Stimulated activated CD4-positive, alpha-beta T cell treated with anti-CD3 and anti-CD28 coated beads, Interleukin-15, amount 100 ng/mL, for 24 hours (primary cell): ENCODE measurements at places on chromosomes 1 and 21.

DNA sequence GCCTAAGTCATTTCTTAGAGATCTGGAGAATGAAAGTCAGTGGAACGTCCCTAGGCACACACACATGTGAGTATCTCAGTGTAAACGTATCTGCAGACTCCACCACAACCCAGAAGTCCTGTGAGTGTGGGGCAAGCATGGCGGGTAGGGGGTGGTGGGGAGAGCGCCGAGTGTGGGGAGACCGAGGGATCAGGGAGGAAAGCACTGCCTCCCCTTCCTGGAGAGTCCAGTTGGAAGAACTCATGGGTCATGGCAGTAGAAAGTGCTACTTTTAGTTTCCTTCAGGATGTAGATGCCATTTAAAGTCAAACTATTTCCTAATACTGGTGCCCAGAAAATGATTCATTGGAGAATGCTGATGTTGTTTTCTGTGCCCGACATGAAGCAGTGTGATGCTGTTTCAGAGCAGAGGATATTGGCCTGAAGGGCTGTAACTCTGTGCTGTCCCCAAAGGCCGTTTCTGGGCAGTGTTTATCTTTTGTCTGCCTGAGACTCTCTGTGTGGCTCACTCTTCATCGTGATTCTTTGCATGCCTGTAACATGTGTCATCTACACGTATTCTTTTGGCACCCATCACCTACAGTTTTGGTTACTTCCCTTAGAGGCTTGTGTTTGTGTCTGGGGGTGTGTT lies 45.7 kb upstream of the TSPAN2 start:
- no peak for DNase-seq

DNA sequence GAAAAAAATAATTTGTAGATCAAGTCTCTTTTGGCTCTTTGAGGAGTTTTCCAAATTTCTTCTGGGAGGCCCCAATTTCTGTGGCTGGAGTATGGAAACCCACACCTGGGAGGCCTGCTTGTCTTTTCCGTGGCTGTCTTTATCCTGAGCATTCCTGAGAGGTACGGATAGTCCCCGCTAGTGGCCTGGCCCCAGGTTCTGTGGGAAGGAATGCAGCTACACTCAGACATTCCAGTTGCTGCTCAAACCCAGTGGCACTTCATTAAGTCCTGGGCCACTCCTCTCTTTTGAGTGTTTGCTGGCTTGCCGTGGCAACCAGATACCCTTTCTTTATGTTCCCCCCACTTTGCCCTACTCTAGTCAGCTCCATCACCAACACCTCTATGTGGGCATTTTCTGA lies 310.4 kb downstream of the ASTN1 start:
- DNase-seq: no peak

GRCh38 chr21:41048145-41048544 lies 119.8 kb upstream of the BACE2 start:
- no peak for DNase-seq

DNA sequence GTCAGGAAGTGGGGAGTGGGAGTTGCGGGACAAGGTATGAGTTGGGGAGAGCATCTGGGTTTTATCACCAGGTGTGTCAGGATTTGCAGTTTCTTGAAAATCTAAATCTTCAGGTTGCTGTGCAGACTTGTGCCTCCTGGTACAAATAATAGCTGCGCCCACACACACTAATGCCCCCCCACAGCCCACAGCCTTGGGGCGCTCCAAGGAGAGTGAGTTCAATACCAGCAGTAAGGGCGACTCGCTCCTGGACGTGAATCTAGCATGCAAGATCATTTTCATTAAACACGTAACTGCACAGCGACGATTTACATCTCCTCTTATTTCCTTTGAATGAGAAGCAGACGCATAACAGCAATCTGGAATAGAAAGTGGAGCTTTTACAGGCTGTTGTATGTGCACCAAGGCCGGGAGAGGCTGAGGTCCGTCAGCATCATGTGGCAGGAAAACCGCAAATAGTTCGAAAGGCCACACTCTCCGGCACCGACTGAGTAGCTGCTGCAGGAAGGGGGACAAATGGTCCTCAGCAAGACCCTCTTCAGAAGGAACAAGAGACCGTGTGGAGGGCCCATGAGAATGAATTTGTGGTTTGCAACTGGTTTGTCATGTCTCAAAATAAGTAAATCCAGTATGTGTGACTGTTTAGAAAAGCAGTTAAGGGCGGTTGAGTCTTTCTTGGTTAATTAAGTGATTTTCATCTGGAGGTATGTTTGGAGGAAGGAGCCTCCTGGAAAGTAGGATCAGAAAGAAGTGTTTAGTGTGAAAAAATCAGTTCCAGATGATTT lies 439.5 kb downstream of the SMYD3 start:
- no peak for DNase-seq

- no peak for DNase-seq
These were observed 9.9 kb upstream of the MPL start for GRCh38 chr1:43327549-43328292.

DNA sequence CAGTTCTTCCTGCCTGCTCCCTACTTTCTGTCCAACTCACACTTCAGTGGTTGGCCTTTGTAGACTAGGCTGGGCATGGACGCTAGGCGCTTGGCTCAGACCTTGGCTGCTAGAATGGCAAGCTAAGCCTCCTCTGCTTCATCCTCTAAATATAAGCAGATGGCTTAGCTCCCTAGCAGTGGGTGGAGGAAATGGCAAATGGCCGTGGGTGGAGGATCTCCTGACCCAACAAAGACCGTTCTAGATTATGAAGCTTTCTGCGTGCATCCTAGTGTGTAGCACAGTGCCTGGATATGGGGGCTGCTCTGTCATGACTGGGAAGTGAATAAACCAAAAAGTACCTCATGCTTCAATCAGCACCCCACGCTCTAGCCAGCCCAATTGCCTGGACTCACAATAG lies 10.4 kb upstream of the ETV3L start:
- DNase-seq: no peak

- no peak for DNase-seq
These were observed 11.9 kb upstream of the LRRC3 start for GRCh38 chr21:44443291-44443890.
